Hepatocyte (in vitro differentiated cells): ENCODE measurements at places on chromosomes 1 and 21. TPM values are rescaled to one million over a fixed set of nuclear protein-coding genes. Genes with fewer than 3 reads are reported as not detected.

Gene SAMSN1
- polyA plus RNA-seq, result 0.51 and 0.82 TPM in 2 replicates

Gene FAM72D
- 0.40 and 0.63 TPM in 2 replicates for polyA plus RNA-seq

Gene SLC45A1
- polyA plus RNA-seq, result 1.0 and 1.6 TPM in 2 replicates

Gene SYCP1
- polyA plus RNA-seq, result not detected in 2 replicates

Gene LCE1E
- not detected in 2 replicates for polyA plus RNA-seq

Gene LAMB3
- 48.8 and 55.9 TPM in 2 replicates for polyA plus RNA-seq

Gene VCAM1
- polyA plus RNA-seq, result 27.2 and 43.2 TPM in 2 replicates

Gene DSCAM
- polyA plus RNA-seq, result 0.33 TPM in 1 of 2 replicates, not detected in the other

Gene MMP23B
- polyA plus RNA-seq, result 136 and 184 TPM in 2 replicates

Gene NPHS2
- not detected in 2 replicates for polyA plus RNA-seq

Gene RGS1
- 4.0 and 5.6 TPM in 2 replicates for polyA plus RNA-seq
